Activated CD4-positive, alpha-beta T cell treated with anti-CD3 and anti-CD28 coated beads, Interleukin-2, amount 50 U/mL, for 48 hours (primary cell): ENCODE measurements at places on chromosomes 16 and 17.

- no peak for DNase-seq
Observed at GRCh38 chr16:29022196-29022595, 37.3 kb downstream of the LAT start.

- DNase-seq = no peak
Observed at GRCh38 chr17:82922646-82923045, 82.8 kb upstream of the ZNF750 start.

DNA sequence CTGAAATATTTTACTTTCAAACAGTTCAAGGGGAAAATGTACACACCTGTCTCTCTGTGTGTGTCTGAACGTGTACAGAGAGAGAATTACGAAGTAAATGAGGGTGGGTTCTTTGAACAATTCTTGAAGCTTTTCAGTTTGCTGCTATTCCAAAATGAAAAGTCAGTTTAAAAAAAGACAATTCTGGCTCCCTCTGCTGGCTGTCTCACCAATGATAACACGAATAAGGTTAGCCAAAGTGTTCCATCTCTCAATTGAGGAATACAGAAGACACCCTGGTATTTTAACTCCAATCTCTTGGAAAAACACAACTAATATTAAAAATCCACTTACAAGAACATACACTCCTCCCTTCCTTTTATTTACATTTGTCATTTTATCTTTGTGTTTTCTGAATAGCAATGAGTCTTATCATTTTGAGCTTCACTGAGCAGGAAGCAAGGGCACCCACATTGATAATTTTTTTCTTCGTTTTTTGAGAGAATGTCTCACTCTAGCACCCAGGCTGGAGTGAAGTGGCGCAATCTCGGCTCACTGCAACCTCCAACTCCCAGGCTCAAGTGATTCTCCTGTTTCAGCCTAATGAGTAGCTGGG is 20.5 kb downstream of the EFTUD2 start:
- peak; percentile 17 for DNase-seq

DNA sequence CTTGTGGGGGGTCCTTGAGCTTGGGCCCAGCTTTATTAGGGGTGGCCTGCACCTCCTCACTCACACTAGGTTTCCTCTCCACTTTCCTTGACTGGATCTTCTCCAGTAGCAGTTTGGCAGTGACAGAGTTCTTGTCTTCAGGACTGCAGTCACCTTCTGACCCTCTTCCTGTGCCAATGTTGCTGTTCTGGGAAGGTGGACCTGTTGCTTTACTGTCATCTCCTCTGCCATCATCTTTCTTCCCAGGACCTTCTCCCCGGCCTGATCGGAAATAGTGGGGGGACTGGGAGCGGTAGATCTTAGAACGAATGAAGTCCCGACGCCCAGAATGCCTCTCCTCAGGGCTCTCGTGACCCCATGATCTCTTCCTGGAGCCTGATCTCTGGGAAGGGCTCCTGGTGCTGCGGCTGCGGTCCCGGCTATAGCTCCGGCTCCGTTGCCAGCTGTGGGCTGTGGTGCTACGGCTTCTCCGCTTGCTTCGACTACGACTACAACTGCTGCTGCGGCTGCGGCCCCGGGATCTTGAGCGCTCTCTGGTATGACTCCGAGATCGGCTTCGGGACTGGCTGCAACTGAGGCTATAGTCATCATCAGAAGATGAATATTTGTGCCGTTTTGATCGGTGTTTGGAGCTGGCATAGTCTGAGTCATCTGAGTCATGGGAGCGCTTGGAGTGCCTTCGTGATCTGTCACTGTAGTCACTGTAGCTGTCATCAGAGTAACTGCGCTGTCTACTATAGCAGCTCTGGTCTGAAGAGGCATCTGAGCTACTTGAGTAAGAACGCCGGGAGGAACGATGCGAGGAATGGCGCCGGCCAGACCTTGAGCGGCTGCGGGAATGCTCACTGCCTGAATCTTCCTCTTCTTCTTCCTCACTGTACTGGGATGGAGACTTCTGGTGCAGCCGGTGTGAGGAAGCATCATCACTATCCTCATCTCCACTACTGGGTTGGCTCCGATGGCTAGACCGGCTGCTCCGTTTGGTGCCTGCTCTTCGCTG is 9.5 kb upstream of the ITGA2B start:
- no peak for DNase-seq

DNA sequence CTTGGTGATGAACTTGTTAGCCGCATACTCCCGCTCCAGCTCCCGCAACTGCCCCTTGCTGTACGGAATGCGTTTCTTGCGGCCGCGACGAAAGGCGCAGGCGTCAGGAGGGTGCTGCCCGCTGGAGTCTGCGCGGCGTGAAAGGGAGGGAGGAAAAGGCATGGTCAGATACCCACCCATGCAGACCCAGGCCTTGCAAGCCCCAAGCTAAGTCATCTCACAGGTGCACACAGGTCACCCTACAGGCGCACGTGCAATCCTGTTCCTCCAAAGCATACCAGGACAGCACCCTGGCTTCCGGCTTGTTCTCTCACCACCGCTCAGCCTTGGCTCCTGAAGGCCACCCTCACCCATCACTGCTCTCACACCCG is 1.6 kb downstream of the HOXB13 start:
- DNase-seq = no peak

DNA sequence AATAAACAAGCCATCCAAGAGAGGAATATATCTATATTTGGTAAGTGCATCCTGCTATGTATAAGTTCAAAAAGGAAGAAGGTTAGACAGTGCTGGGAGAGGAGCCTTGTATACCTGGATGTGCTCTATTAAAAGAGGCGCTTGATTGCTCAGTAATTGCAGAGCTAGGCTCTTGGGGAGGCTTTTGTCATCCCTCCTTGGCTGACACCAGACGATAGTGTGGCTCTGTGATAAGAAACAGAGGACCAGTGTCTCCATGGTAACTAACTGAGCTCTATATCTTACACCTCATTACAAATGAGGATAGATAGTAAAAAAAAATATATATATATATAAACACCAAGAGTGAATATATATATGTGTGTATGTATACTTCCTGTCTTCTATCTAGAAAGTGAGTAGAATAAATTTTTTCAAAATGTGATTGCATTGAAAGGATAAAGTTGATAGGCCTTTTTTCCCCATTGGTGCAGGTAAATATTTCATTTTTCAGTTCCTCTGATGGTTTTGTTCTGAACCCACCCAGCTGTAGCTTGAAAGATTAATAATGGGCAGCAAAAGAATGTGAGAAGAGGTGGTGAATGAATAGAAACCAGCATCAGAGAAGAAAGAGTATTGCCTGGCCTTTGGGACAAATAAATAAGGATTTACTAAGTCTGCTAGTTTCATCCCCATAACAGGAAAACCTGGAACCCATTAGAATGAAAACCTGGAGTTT is 303.7 kb downstream of the ZFHX3 start:
- no peak for DNase-seq

DNA sequence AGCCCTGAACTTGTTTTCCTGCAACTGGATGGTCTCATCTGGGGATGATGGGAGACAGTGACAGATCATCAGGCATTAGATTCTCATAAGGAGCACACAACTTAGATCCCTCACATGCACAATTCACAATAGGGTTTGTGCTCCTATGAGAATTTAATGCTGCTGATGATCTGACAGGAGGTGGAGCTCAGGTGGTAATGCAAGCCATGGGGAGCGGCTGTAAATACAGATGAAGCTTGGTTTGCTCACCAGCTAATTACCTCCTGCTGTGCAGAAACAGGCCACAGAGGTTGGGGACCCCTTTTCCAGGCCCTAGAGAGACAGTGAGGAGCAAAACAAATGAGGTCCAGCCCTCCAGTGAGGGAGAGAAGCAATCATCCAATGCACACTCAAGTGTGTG is 168.6 kb downstream of the RGS9 start:
- no peak for DNase-seq

GRCh38 chr16:426115-426905 is 861 bp downstream of the RAB11FIP3 start:
- peak; percentile 13 for DNase-seq
